Esophagus muscularis mucosa (tissue), 4 donors: ENCODE measurements at places on chromosomes 2 and 18. TPM values are rescaled to one million over a fixed set of nuclear protein-coding genes. Genes with fewer than 3 reads are reported as not detected.

- no peak for DNase-seq
Observed at GRCh38 chr2:127675331-127676261, at the start of gene LIMS2. Gene LIMS2, minus strand, starts transcription at chr2:127675530. Its CDS starts 506 bp downstream, at chr2:127675024.

DNA sequence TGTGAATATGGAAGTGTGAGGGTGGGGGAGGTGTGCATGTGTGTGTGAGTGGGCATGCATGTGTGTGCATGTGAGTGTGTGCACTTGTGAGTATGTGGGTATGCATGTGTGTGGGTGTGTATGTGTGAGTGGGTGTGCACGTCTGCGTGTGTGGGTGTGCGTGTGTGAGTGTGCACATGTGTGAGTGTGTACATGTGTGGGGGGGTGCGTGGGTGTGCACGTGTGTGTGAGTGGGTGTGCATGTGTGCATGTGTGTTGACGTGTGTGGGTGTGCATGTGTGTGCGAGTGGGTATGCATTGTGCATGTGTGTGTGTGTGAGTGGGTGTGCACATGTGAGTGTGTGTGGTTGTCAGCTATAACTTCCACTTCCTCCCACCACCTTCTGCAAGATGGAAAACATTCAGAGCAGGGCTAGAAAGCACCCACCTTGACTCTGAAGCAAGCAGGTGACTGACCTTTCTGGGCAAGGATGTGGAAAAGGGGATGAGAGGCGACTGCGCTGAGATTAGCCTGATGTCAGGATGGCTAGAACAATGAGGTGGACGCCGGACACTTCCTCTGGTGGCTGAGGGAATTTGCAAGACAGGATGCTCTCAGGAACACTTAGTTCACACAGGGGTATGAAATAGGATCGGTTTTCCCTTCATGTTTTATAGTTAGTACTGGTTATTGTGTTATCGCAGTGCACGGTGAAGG is 103.6 kb downstream of the ACKR3 start:
- DNase-seq: peak; percentile 55

- DNase-seq: no peak
Observed at GRCh38 chr18:12304351-12305210, 3.5 kb upstream of the TUBB6 start.

DNA sequence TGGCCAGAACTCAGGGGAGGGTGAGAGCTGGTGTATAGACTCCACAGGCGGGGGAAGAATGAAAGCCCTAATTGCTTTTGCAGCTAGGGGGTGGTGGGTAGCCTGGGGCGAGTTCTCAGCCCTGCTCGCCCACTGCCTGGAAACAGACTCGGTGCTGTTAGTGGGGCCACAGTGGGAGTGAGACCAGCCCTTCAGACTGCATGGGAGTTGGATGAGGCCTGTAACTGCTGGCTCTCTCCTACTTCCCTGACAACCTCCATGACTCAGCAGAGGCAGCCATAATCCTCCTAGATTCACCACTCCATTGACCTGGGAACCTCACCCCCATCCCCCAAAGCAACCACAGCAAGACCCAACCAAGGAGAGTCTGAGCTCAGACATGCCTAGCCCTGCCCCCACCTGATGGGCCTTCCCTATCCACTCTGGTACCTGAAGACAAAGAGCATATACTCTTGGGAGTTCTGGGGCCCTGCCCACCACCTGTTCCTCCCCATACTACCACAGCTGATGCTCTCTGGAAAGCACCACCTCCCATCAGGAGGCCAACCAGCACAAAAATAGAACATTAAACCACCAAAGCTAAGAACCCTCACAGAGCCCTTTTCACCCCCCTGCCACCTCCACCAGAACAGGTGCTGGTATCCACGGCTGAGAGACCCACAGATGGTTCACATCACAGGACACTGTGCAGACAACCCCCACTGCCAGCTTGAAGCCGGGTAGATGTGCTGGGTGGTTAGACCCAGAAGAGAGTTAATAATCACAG is 226.3 kb downstream of the EIPR1 start:
- no peak for DNase-seq

GRCh38 chr18:79797518-79798345 is at the start of gene KCNG2:
Gene KCNG2, plus strand, starts transcription at chr18:79797938. Its CDS starts 65,730 bp downstream, at chr18:79863668.
- no peak for DNase-seq

- no peak for DNase-seq
Observed at GRCh38 chr2:68466778-68467076, 367 bp downstream of the FBXO48 start.

DNA sequence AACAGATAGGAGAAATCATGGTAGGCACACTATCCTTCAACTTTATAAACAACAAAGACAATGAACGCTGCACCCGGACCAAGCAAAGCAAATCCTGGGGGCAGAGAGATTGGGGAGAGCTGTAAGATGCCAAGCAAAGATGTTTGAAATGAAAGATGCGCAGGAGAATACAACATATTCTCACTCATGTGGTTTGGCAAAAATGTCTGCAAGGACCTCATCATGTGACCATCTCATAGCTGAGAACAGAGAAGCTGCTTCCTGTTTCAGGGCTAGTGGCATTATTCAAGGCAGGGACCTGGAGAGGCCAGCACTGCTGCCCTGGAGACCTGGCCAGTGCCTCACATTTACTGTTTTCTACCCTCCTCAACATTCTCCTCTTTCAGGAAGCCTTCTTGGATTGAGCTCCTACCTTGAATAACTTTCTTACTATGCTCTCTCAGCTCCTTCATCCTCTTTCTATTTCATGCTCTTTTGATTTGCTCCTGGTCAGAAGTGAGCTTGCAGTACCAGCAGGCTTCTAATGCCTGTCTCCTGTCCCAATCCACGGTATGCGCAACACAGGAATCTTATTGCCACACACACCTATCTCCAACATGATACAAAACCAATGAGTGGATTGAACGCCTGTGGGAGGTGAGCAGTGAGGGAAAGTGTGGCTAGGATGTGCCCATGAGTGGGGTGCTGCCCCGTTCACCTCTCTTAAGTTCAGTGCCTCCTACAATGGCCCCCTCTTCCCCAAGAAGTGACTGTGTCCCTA is 133.0 kb downstream of the CELF4 start:
- no peak for DNase-seq

DNA sequence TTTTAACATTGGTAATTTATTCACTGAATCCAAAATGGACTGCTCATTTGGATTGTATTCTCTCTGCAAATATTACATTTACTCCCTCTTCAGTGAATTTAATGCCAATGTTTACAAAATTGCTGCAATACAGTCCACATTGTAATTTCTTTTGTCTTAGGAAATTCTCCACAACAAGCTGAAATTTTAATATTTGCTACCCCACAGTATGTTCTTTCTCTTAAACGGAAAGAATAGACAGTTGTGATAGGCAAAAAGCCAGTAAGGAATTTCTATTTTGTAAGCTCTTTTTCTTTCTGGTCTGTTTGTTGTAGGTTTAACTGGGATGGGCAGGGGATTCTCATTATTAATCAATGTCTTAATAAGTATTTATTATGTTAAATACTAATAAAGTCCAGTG is 92.0 kb downstream of the CSRNP3 start:
- no peak for DNase-seq

DNA sequence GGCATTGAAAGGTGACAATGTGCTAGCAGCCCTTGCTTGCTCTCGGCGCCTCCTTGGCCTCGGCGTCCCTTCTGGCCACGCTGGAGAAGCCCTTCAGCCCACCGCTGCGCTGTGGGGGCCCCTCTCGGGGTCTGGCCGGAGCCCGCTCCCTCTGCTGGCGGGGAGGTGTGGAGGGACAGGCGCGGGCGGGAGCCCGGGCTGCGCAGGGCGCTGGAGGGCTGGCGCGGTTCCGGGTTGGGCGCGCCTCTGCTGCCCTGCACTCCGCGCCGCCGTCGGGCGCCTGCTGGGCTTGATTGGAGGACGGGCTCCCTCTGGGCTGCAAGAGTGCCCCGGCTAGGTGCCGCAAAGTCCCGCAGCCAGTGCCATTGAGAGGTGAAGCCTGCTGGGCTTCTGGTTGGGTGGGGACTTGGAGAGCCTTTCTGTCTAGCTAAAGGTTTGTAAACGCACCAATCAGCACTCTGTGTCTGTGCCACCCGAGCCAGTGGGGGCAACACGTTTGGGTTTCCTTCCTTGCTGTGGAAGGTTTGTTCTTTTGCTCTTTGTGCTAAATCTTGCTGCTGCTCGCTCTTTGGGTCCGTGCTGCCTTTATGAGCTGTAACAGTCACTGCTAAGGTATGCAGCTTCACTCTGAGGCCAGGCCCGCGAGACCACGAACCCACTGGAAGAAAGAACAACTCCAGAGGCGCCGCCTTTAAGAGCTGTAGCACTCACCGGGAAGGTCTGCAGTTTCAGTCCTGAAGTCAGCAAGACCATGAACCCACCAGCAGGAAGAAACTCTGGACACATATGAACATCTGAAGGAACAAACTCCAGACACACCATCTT is 14.8 kb upstream of the IMP4 start:
- peak; percentile 53 for DNase-seq

DNA sequence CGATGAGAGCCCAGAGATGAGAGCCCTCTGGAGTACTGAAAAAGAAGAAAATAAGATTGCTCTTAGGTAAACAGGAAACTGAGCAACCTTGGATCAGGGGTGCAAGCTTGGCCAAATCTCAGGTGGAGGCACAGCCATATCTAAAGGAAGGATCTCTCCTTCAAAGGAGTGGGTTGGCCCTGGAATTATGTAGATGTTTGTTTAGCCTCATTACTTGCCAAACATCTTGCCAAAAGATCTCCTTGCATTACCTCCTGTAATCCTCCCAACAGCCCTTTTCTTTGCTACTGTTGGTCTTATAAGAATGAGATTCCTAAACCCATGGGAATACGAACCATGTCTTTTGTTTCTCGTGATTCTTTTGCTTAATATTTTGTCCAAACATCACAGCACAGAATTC is 332.6 kb upstream of the NCKAP5 start:
- DNase-seq: peak; percentile 62

- DNase-seq: no peak
Observed at GRCh38 chr2:107777974-107778373, 48.7 kb upstream of the RGPD4 start.

GRCh38 chr2:37543999-37544557 is 127.4 kb downstream of the CDC42EP3 start:
- DNase-seq: no peak

- no peak for DNase-seq
Observed at GRCh38 chr18:49652881-49653724, 91.2 kb downstream of the LIPG start.

DNA sequence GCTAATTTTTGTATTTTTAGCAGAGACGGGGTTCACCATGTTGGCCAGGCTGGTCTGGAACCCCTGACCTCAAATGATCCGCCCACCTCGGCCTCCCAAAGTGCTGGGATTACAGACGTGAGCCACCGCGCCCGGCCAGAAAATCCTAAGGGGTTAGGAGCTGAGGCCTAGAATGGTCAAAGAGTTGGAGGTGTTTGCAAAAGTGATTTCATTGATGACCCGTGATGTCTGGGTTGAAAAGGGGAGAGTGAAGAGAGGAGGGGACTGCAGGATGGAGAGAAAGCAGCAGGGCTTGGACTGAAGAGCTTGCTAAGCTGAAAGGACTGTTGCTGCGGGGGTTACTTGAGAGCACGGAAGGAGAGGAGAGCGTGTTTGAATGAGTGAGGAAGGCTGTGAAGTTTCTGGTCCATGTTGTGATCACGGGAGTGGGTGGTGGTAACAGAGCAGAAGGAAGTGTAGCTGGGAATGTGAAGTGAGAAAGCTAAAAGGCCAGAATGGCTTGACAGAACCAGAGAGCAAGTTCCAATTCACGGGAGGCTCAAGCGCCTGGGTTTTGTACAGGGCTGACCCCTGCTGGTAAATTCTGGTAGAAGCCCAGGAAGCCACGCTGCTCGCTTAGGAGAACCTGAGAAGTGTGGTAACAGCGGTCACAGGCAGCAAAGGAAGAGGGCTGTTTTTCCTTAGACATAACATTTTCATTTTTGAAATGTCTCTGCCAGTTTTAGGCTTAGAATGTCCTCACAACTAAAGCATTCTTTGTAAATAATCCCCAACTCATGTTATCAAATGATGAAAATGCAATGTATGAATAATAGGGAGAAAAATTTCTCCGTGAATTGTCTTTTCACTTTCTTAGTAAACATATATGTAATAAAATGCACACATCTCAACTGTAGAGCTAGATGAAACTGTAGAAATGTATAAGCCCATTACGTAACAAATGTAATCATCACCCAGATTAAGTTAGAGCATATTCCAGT is 40.5 kb upstream of the ACTR2 start:
- peak; percentile 92 for DNase-seq

DNA sequence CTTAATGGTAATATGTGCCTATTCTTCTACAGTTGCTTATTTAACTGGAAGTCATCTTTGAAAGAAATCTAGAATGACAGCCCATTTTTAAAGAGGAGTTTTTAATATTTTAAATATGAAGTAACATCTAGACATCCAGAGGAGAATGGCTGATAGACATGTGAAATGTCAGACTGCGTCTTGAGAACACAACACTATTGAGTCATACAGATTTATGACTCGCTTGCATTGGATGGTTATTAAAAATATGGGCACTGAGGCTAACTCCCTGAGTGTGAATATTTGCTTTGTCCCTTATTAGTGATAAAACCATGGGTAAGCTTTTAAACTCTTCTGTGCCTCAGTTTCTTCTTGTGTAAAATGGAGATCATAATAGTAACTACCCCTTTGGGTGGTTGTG is 22.9 kb downstream of the TDRD15 start:
- DNase-seq: no peak

GRCh38 chr2:20491739-20492531 is 45.1 kb downstream of the RHOB start:
- DNase-seq: no peak

GRCh38 chr2:209114588-209115240 is 309.1 kb upstream of the MAP2 start:
- DNase-seq: no peak

- DNase-seq: no peak
Observed at GRCh38 chr2:83633423-83633822, 825.7 kb downstream of the SUCLG1 start.

Gene RALB
- 41.5 TPM for total RNA-seq

Gene HAAO
- 2.9 TPM for total RNA-seq

Gene FRZB
- 10.1 TPM for total RNA-seq

Gene GRB14
- total RNA-seq: 3.3 TPM

Gene PTPRN
- 6.6 TPM for total RNA-seq

Gene CRYGC
- not detected for total RNA-seq

Gene REG1B
- not detected for total RNA-seq

Gene ZNF142
- 33.6 TPM for total RNA-seq

Gene OTOF
- 0.42 TPM for total RNA-seq

Gene TRABD2A
- 2.5 TPM for total RNA-seq

Gene AGPS
- total RNA-seq: 30.7 TPM

Gene CABLES1
- total RNA-seq: 8.3 TPM

Gene MYO1B
- 15.0 TPM for total RNA-seq
